ENCODE measurements at places on chromosomes 5 and 9. TPM values are rescaled to one million over a fixed set of nuclear protein-coding genes. Genes with fewer than 3 reads are reported as not detected.

Gene PDE6A
- not detected for total RNA-seq

Gene SMIM3
- 0.97 TPM for total RNA-seq

Gene GAS1
- 0.15 TPM for total RNA-seq

Gene PCDHB4
- 0.21 TPM for total RNA-seq

Gene CER1
- total RNA-seq: not detected

Gene EIF4E1B
- total RNA-seq: not detected

Gene NFIB
- 160 TPM for total RNA-seq

DNA sequence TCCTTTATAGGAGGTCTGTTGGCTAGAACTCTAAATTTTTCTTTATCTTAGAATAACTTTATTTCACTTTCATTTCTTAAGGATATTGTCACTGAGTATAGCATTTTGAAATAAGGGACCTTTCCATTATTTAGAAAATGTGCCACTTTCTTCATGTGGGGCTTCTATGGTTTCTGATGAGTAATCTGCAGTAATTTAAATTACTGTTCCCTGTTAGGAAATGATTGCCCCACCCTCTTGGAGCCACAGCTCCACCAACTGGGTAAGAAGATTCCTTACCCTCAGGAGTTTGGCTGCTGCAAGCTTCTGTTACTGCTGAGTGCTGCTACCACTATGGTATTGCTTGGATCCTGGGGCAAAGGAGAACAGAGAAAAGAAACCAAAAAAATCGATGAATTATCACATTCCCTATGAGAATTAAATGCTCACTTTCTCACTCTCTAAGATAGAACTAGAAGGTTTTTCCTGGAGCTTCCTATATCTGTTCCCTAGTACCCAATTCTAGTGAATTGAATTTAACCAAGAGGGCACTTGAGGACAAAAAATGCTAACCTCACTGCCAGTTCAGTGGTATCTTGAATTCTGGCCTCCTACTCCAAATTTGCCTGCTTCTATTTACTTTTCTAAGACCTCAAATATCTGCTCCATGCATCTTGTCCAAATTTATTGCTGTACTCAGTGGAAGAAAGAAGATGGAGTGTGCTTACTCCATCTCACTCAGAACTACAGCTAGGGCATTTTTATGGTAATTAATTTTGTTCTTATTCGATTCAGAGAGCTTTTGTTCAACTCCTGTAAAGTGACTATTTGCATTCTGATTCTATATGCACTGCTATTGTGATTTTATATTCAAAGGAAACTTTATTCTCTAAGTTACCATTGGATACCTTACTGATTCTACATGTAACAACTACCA lies 2111.3 kb downstream of the MAT2B start:
- no peak for DNase-seq

DNA sequence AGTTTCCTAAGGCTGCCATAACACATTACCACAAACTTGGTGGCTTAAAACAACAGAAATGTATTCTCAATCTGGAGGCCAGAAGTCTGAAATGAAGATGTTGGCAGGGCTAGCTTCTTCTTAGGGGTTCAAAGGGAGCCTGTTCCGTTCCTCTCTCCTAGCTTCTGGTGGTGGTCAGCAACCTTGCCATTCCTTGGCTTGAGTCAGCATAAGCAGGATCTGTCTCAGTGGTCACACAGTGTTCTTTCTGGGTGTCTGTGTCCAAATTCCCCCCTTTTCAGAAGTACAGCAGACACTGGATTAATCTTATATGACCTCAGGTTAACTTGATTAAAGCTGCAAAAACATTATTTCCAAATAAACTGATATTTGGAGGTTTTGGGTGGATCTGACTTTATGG lies 2.1 kb upstream of the OSMR start:
- DNase-seq: no peak

- no peak for DNase-seq
Measured at GRCh38 chr5:60332244-60333004, 367.5 kb downstream of the DEPDC1B start.

- DNase-seq: no peak
Measured at GRCh38 chr9:20407013-20407412, 215.3 kb downstream of the MLLT3 start.

GRCh38 chr9:125908136-125908535 lies 161.0 kb downstream of the PBX3 start:
- no peak for DNase-seq

DNA sequence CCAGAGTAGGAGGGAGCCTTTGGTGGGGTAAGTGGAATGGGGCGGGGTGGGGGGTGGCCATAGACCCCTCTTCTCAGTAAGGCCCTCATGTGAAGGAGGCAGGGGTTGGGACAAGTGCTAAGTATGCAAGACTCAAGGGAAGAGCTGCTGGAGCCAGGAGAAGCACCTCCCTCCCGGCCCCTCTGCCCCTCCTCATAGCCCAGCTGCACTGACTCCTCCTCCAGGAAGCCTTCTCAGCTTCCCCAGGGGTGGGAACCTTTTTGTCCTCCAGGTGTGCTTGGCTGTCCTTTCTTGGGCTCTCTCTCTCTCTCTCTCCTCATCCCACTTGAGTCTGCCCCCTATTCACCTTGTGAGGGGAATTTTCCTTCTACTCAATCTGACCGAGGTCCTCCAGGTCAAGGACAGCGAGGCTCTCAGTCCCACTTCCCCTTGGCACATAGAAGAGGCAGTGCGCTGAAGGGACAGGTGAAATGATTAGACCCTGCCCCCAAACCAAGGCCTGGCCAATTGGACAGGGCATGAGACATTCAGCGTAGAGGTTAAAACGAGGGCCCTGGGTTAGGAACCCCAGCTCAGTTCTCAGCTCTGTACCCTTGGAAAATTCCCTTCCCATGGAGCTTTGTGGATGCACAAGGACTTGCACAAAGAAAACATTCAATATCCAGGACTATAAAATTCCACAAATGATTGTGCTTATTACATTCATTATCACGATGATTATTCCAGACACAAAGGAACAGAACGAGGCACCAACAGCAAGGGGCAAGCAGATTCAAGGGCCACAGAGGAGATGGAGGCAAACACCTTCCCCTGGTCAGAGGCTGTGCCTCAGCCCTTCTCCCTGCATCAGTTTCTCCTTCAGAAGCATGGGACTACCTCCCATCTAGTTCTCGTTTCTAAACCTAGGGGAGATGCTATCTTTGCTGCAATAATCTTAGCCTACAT lies 45.6 kb upstream of the IL17B start:
- no peak for DNase-seq

- no peak for DNase-seq
Measured at GRCh38 chr9:70405808-70406433, 8.5 kb downstream of the KLF9 start.

DNA sequence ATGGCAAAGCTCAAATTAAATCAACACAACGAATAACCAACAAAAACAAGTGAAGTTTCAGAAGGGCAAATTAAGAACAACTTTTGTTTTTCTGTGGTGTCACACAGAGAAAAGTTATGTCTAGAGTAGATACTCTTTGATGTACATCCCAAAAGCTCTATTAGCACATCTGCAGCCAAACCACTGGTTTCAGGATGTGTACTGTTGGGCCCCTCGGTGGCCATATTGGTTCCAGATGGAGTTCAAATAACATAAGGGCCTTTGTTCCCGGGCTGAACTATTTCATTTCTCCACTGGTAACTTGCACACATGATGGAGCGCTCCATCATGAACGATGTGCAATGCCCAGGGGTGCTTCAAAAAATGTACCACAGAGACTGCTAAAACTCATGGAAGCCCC lies 126.1 kb downstream of the SEMA5A start:
- no peak for DNase-seq

DNA sequence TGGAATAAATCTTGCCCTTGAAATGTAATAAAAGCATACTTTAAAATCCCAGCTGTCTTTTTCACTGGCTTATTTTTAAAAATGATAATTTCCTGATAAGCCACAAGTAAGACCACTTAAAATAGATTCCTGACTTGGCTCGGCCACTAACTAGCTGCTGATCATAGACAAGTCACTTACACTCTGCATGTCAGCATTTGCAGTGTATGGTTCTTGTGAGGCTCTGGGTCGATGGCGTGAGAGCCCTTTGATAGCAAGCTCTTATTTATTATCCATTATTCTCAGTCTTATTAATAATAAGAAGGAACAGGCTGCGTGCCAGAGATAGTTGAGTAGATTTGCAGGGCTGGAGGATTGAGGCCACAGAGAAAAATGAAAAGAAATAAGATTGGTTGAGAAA lies 110.7 kb upstream of the IL12B start:
- DNase-seq: no peak

DNA sequence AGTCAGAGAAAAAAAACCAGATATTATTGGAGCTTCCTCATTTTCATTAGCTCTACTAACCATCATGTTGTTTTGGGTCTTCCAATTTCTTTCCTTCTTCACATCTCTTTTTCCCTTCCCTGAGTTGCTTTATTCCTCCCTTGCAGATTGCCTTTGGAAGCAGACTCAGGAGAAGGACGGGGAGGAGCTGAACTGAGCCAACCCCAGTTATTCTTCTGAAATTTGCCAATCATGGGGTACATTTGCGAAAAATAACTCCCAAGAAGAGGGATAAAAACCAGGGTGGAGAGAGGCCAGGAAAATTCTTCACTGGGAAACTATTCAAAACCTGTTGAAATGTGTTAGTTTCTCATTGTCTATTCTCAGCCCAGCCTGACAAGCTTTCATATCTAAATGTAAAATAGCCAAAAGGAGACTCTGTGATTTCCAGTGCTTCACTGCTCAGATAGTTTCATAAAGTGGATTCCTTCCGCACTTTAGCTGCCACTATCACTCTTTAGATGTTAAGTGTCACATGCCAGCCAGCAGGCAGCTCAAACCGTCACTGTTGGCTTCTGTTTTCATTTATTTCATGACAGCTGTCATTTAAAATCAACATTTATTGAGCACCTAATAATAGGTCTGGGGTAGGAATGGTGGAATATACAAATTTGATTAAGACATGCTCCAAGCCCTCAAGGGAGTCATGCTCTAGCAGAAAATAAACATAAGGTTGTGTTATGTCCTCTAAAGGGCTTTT lies 204.5 kb downstream of the SREK1 start:
- DNase-seq: no peak

DNA sequence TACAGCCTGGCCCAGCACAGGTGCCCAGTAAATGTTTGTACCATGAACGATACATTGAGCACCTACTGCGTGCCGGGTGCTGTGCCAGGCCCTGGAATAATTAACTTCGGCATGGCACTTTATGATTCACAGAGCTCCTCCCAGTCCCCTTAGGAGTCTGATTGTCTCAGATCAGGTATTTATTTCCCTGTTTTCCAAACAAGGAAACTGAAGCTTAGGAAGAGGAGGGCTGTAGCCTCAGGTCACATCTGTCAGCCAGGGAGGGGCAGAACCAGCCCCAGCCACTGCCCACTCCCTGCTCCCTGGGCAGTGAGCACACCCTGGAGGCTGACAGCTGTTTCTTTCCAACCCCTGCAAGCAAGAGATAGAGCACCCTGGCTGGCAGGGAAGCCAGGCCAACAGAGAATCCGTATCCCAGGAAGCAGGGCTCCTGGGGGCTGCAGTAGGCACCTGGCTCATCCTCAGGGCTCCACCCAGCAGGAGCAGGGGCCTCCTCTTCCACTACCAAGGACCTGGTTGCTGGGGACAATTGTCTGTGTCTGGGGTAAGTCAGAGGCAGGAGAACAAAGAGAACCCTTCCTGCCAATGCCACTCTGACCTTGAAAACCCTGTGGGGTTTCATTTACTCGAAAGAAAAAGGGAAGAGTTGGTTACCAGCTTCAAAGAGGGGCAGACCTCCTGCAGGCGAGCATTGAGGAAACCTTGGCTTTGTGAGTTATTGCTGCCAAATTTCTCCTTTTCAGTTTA lies 69.0 kb downstream of the DAB2IP start:
- no peak for DNase-seq

GRCh38 chr5:154766558-154767281 lies 11.5 kb downstream of the LARP1 start:
- no peak for DNase-seq

GRCh38 chr9:81823672-81824554 lies 104.3 kb upstream of the SPATA31D4 start:
- DNase-seq: no peak

DNA sequence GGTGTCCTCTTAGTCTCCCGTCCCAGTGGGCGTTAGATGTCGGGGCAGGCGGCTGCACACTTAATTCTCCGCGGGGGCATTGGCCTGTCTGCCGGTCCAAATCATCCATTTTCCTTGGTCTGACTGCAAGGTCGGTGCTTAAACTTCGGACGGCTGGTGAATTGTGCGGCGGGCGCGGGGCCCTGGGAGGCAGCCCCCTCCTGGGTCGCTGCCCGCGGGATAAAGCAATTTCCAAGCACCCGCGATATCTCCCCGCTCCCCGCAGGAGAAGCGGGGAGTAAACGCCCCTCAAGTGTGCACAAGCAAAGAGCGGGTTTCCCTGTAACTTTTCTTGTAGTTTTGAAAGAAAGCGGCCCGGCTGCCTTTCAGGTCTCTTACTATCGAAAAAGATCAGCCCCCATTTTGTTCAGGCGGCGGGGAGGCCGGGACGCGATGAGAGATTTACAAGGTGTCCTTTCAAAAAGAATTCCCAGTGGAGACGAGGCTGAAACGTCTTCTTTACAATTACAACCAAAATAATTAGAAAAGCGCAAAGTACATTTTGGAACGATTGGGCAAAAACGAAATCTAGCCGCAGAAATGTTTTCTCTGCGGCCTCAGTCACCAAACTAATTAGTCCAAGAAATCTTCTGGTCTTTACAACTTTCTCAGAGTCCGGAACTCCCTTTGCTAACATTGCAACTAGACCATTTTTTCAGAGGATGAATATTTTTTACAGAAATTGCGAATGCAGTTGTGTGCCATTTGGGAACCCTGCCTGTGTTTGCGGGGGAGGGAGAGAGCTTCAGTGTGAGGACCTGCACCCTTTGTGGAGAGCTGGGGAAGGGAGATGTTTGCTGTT lies 1.8 kb downstream of the IRX1 start:
- no peak for DNase-seq

DNA sequence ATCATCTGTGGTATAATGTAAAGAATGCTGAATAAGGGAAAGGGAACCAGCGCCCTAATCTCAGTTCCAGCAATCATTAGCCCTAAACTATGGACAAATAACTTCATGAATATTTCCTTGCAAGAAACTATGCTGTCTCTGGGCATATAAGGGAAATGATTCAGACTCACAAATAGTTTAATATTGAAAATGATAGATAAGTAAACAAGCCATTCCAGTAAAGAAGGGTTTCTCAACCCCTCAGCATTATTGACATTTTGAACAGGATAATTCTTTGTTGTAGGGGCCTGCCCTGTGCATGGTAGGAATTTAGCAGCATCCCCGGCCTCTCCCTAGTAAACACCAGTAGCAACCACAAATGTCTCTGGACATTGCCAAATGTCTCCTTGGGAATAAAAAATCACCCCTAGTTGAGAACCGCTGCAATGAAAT lies 23.8 kb downstream of the C5 start:
- no peak for DNase-seq

DNA sequence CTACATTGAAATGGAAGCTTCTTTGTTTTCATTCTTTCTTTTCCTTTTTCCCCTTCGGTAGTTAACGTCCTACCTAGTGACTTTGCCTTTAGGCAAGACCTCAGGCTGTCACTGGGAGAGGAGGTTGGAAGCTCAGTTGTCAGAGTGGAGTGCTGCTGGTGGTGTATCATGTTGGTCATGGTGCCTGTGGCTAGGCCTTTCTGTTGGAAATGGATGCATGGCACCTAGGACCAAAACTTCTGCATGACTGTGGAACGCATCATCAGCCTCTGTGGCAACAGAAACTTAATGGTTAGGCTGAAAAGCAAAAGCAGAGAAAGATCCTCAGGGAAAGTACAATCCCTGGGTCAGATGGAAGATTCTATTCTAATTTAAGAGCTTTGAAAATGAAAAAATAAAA lies 57.9 kb downstream of the OSTF1 start:
- no peak for DNase-seq

GRCh38 chr9:33049680-33050361 lies 24.7 kb downstream of the DNAJA1 start:
- DNase-seq: no peak

Measured in endothelial cell of umbilical vein (primary cell).